ENCODE measurements at places on chromosomes 4 and X. TPM values are rescaled to one million over a fixed set of nuclear protein-coding genes. Genes with fewer than 3 reads are reported as not detected.

The ATP1B4 gene
- not detected for polyA plus RNA-seq

The ITGB1BP2 gene
- polyA plus RNA-seq: 0.75 TPM

The PCSK1N gene
- 4.6 TPM for polyA plus RNA-seq

The ERVMER34-1 gene
- 3.7 TPM for polyA plus RNA-seq

DNA sequence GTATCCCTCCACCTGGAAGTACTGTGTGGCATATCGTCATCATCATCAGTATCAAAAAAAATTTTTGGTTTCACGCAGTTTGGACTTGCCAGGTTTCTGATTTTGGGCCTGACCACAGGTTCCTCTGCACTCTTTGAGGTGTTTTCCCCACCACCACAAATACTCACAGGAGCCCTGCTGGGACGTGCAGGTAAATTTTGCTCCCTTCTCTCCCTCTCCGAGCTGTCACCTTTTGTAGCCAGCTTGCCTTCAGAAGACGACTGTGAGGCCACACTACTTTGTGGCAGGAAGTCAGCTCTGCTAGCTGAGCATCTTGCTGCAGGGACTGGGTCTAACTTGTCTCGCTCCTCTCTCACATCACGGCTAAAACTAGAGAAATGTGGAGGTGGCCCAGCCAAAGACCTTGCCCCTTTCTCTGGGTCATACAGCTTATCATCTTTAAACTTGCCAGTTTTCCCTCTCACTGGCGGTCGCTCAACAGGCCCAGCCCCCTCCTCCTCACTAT is 2.8 kb downstream of the PJA1 start:
- no peak for DNase-seq

The EMCN gene
- 127 TPM for polyA plus RNA-seq

GRCh38 chr4:167893531-167893930 is 198.8 kb upstream of the ANXA10 start:
- no peak for DNase-seq

- no peak for DNase-seq
Observed at GRCh38 chr4:105490523-105490922, 16.7 kb upstream of the PPA2 start.

The RIBC1 gene
- polyA plus RNA-seq: 1.4 TPM

All from left renal pelvis (tissue), 4 donors.